Pulmonary artery endothelial cell (primary cell): ENCODE measurements at places on chromosomes 6 and 20. TPM values are rescaled to one million over a fixed set of nuclear protein-coding genes. Genes with fewer than 3 reads are reported as not detected.

Gene BACH2
- total RNA-seq = 0.26 and 0.39 TPM in 2 replicates

- DNase-seq = peak; percentile 49
These were observed 29.8 kb downstream of the EPM2A start for GRCh38 chr6:145705561-145705960.

GRCh38 chr6:134082191-134082590 lies 29.8 kb upstream of the SLC2A12 start:
- DNase-seq = no peak

GRCh38 chr6:4322846-4323309 lies 187.5 kb upstream of the ECI2 start:
- DNase-seq = no peak

Gene CTAGE9
- total RNA-seq = not detected in 2 replicates

DNA sequence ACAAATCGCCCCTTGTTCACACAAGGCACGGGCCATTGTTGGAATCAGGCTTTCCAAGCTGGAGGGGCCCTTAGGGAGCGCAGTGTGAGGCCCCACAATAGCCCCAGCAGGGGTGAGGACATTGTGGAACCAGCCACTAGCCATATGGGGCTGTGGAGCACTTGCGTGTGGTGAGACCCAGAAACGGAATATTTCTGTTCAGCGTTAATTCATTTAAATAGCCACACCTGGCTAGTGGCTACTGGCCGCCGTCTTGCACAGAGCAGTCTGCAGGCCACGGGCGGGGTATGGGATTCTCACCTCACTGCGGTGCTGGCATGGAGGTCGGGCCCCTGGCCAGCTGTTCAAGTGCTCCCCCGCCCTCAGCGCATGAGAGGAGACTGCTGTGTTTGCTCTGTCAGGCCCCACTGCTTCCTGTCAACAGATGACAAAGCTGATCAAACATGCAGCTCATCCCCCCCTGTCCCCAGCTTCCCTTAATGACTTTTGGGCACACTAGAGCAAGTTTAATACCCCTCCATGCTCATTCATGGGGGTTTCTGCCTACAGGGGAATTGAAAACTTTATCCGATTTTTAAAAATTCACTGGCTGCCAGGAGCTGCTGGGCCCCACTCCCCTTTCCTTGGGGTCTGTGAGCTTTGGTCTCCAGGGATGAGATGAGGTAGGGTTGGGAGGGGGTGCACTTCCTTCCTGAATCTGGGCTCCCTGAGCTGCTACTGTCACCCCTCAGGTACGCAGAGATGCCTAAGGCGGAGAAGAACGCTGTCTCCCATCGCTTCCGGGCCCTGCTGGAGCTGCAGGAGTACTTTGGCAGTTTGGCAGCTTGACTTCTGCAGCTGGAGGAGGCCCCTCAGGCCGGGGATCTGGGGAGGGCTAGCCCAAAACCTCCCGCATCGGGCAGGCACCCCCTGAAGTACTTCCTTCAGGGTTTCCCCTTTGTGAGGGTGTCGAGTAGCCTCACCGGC lies 13.6 kb downstream of the ITPA start:
- no peak for DNase-seq

DNA sequence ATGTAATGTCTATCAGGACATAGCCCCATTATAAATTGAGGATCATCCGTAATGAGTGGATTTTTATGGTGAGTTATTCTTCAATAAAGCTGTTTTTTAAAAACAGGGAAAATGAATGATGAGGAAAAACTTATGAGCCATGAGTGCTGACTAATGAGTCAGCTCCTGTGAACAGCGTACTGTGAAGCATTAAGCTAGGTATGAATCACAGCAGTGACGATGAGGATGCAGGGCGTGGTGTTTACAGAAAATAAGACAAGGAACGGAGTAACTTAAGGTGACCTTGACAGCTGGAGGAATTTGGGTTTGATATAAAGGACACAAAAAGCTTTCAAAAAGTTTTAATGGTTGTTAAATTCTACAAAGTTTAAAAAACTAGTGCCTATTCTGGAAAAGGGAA lies 96.3 kb downstream of the FOXF2 start:
- DNase-seq = no peak

DNA sequence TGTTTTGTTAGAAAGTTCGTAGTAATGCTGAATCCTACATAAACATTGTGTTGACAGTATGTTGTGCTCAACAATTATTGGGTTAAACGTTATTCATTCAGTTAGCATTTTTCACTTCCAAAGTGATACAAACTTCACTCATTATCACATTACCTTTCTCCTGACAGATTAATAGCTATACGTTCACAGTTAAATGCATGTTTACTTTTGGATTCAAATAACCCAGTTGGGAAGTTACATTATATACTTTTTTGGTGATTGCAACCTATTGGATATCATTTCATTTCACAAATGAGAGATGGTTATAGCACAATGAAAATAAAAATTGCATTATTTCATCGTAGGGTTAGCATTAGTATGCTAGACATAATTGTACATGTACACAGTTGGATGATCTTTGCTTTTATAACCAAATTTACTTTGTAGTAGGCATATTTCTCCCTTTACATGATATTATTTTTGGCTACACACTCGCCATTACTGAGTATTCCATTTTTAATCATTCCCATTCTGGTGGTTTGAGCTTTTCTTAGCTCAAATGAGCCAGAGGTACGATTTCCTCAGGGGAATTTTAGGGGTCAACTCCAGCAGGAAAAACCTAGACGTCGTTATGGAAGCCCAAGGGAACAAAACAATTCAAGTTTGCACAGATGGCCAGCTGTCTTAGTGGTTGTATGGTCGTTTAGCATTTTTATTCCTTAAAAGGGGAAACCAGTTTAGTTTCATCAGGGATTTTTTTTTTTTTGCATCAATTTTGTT lies 2.1 kb upstream of the HIVEP1 start:
- no peak for DNase-seq

- DNase-seq = no peak
These were observed 12.2 kb upstream of the HBS1L start for GRCh38 chr6:135066806-135067205.

GRCh38 chr20:18662279-18663040 lies 74.6 kb downstream of the DTD1 start:
- DNase-seq = no peak

GRCh38 chr20:47546184-47547033 lies 44.7 kb downstream of the NCOA3 start:
- DNase-seq = peak; percentile 13

DNA sequence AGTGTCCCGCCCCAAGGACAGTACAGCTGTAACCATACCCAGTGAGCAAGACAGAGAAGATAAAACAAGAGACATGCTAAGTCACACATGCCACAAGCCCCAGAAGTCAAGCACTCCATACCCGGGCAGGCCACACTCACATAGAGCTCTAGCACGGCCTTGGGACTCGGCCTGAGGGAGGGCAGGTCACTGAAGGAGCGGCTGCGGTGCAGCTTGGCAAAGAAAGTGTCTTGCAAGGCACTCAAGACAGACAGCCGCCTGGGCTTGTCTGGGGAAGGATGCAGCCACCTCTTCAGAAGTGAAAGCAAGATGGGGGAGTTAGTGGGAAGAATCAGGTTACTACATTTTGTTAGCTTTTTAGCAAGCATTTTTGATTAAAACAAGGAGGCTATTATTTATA lies 48.7 kb upstream of the ARMH2 start:
- no peak for DNase-seq

- DNase-seq = no peak
These were observed 165.1 kb downstream of the GJA1 start for GRCh38 chr6:121600389-121601168.

Gene GLP1R
- not detected in 2 replicates for total RNA-seq

Gene GPX5
- total RNA-seq = not detected in 2 replicates

Gene GPSM3
- total RNA-seq = 6.0 and 7.1 TPM in 2 replicates

Gene KIF6
- not detected in 2 replicates for total RNA-seq

GRCh38 chr20:37991908-37992307 lies 41.3 kb downstream of the TTI1 start:
- no peak for DNase-seq

Gene FYN
- total RNA-seq = 140 and 194 TPM in 2 replicates

Gene ENPP5
- total RNA-seq = not detected in 2 replicates

- no peak for DNase-seq
These were observed 158.4 kb downstream of the OR2B2 start for GRCh38 chr6:27753668-27754407.

DNA sequence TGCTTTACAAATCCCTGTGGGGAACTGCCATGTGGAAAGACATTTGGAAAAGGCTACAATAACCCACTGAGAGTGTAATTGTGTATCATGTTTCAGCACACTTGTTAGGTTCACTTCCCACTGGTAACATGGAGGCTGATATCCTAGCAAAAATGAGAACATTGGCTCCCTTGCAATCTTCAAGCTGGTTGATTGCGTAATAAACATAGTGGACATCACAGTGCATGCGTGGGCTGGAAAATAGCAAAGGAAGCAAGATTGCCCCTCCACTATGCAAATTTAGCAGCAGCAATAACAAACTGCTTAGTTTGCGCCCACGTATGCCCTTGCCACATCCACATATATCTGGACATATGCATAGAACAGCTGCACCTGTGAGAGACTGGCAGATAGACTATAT lies 410.2 kb downstream of the MEI4 start:
- no peak for DNase-seq

GRCh38 chr6:154408891-154409500 lies 52.4 kb upstream of the IPCEF1 start:
- peak; percentile 20 for DNase-seq

DNA sequence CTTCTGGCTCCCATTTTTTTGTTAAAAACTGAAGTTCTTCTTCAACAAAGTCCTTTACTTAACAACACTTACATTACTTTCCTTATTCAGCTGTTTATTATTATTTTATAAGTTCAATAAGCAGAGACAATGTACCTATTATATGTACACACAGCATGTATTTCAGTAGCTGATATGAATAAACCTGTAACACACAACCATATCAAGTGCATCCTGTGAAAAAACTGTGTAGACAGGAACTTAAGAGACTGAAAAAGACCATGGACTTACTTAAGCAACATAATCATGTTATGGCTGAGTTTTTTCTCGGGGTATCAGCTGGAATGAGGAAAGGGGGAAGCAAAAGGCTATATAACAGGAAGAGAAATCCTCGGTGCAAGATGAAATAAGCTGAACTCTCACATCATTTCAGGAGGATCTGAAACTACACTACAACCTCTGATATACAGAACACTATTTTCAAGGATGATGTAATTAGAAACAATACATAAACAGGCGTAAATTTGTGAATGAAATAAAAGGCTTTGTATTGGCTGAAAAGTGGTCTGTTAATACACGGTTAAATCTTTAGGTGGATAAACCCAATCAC lies 70.9 kb downstream of the REV3L start:
- DNase-seq = no peak

DNA sequence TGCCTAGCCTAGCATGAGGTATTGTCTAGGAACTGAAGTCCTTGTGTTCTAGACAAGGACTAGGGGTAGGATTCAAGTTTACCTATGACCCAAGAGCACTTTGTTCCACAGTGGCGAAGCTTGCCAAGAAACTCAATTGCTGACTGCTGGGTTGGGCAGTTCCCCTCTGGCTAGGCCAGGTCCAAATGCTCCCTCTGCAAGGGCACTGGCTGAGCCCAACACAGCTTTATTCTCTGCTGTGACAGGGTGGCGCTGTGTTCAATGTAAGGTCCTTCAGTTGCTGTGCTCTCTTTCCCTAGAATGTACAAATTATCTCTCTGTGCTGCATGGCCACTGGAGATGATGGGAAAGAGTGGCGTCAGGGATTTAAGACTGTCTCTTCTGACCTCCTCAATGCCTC lies 950.8 kb downstream of the HACE1 start:
- no peak for DNase-seq

DNA sequence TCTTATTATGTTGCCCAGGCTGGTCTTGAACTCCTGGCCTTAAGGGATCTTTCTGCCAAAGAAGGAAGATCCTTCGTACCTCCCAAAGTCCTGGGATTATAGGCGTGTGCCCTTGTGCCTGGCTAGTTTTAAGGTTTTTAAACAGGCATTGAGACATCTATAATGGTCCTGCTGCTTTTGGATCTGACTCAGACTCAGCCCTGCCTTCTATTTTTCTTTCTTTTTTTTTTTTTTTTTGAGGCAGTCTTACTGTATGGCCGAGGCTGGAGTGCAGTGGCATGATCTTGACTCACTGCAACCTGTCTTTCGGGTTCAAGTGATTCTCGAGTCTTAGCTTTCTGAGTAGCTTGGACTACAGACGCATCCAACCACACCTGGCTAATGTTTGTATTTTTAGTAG lies 73.7 kb downstream of the PHF20 start:
- DNase-seq = no peak

GRCh38 chr6:44841829-44842228 lies 454.3 kb downstream of the CDC5L start:
- DNase-seq = no peak

GRCh38 chr6:2809015-2809414 lies 32.6 kb downstream of the SERPINB1 start:
- no peak for DNase-seq

Gene CAGE1
- total RNA-seq = 0.04 and 0.13 TPM in 2 replicates

- no peak for DNase-seq
These were observed 50.5 kb downstream of the SAMD5 start for GRCh38 chr6:147559006-147559405.

DNA sequence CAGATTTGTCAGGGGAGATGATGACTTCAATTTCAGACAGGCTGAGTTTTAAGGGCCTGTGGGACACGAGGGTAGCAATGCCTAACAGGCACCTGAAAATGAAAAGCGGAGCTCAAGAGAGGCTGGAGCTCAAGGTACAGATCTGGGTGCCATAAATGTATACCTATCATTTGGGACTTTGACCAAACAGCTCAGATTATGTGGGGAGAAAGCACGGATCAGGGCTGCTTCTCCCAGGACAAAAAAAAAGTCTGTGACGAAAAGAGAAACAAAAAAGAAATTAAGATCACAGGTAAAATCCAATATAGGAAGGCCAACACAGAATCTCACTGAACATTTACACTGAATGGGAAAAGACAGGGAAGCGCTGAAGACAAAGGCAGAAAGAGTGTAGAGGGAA lies 1.9 kb downstream of the PRELID3B start:
- no peak for DNase-seq
